ENCODE measurements at places on chromosomes 3 and 15. TPM values are rescaled to one million over a fixed set of nuclear protein-coding genes. Genes with fewer than 3 reads are reported as not detected.

- DNase-seq, result no peak
These were observed 38.0 kb upstream of the XCR1 start for GRCh38 chr3:46065294-46065705.

DNA sequence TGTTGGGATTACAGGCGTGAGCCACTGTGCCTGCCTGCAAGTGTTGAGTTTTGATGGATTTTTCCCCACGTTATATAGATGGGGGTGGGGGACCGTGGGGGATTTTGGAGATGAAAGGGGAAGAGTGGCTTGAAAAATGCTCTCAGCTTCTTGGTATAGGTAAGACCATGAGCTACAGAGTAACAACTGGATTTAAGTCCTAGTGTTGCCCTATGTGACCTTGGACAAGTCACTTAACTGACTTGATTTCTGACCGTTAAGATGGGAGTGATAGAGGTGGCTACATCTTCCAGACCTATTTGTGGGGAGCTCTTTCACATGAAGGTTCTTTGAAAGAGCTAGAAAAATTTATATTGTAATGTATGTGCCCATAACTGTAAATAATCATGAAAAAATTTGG is 13.3 kb downstream of the TRIM71 start:
- no peak for DNase-seq

DNA sequence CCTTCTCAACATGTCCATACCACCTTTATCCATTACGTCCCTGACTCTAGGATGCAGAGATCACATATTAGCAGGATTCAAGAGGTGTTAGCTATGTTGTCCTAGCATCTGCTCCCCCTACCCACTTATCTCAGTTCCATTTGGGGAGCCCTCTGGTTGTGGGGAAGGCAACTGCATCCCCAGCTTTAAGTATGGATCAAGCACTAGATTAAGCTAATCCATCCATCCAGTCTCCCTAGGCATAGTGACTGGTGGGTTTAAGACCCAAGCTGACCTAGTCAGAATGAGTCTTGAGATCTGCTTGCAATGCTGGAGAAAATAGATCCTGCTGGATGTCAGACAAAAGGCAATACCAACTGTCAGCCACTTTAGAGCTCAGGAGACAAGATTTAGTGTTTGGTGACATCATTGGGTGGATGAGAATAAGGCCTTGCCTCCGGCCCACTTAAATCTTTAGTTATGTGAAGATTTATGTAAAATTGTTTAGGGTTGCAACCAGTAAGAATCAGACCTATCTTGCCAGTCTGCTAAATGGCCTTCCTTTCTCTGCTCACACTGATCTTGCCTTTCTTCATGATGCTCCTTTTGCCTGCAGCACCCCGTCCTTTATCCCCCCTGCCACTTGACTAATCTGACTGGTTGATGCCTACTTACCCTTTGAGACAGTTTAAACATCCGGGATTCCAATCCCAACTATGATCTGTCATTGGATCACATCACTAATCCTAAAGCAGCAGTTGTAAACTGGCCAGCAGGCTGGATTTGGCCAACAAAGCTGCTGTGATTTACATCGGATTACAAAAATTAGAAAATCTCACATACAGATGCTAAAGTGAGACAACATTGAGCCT is 2.1 kb upstream of the ISY1 start:
- DNase-seq, result no peak

Gene RASL12
- 181 TPM for total RNA-seq

GRCh38 chr3:14000556-14000955 is 120.7 kb upstream of the WNT7A start:
- DNase-seq, result no peak

DNA sequence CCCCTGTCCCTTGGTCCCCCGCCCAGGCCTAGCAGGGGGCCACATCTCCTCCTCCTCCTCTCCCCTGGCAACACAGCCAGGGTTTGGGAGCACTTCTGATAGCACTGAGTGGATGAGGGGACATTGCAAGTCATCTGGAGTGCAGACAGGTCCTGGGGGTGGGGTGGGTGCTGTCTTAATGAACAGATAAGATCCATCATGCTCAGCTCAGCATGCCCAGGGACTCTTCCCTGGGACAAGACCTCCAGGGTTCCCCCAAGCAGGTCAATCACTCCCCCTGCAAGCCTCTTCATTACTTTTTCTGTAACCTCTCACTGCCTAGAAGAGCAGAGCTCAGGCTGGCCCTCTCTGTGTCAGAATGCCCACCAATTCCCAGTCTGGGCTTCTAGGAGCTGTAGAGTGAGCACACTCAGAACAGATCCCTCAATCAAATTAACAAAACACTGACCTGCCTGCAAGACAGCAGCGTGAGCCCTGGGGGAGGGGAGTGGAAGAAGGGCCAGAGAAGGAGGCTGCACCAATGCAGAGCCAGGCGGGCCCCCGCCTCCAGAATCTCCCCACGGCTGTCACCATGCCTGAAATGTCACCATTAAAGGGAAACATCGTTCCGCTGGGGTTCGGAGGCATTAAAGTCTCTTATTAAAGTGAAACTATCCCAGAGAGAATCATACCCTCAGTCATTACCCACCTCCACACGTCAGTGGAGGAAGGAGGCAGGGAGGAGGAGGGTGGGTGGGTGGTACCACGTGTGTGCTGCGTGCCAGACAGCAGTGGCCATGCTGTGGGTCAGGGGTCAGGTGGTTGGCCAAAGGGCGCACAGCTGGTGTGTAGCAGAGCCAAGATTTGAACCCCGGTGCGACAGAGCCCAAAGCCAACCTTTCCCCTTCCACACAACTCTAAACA is 114.7 kb upstream of the LINGO1 start:
- DNase-seq, result no peak

Gene LYZL4
- not detected for total RNA-seq

Gene C3orf85
- total RNA-seq, result not detected

GRCh38 chr3:194833114-194833910 is 147.6 kb downstream of the FAM43A start:
- no peak for DNase-seq

DNA sequence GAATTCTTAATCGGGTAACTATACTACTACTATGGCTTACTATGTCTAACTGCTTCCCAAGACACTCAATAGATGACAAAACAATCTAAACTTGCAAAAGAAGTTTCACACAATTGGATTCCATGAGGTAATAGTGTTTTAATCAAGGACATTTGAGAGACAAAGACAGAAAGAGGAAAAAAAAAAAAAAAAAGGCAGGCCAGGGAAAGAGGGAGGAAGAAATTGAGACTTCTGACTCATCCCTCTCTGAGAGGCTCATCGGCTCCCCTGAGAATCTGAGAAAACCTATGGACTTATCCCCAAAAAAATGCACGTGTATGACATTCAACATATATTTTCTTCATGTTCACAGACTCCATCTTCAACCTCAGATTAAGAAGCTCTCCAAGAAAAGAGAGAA is 61.0 kb downstream of the SCAPER start:
- DNase-seq, result no peak

- DNase-seq, result no peak
These were observed 34.9 kb upstream of the CPOX start for GRCh38 chr3:98628317-98628716.

- DNase-seq, result no peak
These were observed 116.0 kb downstream of the IGF1R start for GRCh38 chr15:98764291-98764690.

GRCh38 chr3:160556141-160556540 is 9.2 kb downstream of the KPNA4 start:
- no peak for DNase-seq

DNA sequence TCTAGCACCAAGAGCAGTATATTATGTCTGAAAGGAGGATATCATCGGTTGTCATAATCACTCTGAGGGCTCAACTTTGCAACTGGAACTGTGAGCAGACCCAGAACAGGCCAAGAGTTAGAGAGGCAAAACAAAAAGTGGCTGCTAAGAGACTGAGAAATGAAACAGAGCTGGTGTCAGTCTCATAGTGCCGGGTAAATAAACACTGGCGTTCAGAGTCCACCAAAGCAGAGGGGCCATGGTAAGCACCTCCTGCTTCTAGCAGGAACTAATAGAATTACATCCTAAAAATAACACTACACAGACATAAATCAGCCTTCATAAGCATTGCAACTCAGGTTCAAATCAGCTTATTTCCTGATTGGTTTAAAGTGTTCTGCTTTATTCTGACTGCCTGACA is 10.3 kb upstream of the IL12A start:
- DNase-seq, result no peak

DNA sequence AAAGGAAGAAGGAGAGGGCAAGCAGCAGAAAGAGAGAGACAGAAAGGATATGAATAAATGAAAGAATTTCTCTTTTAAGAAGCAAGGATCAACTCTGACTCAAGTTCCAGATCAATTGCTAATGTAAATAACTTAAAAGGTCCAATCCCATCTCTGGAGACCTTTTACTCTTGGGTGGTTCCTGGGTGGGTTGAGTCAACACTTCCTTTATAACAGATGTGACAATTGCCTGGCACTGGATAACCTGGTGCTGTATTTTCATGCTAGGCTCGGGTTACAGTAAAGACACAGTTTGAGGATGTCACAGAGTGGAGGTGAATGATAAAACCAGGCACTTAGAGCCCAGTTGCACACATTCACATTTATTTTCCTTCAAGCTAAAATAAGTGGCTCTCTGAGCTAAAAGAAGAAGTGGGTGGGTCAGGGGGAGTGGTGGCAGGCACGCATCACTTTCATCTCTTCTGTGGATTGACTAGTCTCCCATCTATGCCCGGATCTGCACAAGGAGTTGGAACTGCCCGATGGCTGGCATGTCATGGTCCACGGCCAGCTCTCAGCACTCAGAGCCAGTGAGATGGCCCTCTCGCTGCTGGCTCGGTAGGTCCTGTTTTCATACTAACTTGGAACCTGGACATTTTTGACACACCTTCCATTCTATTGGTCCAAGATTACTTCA is 465.8 kb downstream of the FOXP1 start:
- no peak for DNase-seq

Gene LMOD3
- total RNA-seq, result not detected

Gene LRRC2
- total RNA-seq, result 2.8 TPM

DNA sequence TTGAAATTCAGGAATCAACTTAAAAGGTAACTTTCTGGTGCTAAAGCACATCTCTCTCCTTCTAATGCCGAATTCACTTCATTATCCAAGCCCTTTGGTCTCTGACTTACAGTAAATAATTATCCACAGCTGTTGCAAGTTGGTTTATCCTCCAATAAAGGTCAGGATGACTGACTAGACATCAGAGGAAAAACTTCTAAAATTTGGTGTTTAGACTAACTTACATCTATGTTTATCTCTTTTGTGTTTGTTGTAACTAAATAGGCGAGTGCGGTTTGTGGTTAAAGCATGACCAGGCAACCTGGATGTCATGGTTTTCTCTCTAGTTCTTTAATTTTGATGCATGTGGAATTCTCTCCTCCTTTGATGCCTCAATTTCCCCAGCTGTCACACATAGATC is 237.4 kb upstream of the LRTM1 start:
- peak; percentile 73 for DNase-seq

- DNase-seq, result no peak
These were observed 52.0 kb downstream of the POLR2M start for GRCh38 chr15:57758560-57758959.

GRCh38 chr15:87121336-87121735 is 1041.7 kb downstream of the AGBL1 start:
- DNase-seq, result no peak

Gene TF
- not detected for total RNA-seq

Gene TRIM59
- total RNA-seq, result 119 TPM

DNA sequence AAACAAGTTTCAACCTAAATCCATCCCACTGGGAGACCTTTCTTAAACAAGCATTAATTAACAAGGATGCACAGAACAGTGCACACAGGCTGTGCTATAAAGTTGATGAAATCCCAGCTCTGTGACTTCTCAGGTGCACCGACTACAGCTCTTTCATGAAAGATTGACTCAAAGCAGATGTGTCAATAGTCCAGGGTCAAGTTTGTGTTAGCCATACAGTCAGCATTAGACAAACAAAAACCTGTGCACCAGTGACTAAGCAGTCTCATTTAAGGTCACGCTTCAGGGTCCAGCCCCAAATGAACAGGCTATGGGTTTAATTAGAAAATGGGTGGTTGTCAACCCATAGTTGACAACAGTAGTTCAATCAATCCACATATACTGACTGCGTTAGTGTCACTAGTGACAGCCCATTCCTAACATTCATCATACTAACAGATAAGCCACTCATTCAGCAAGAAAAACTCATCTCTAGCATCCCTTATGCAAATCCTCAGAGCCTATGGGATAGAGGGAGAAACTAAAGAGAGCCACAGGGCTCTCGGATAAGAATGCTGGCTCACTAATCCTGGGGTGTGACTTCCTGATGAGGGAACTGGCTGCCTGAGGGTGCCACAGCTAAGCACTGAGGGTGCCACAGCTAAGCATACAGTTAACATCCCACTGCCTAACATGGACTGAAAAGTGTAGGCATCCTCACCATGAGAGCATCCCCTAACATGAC is 84.1 kb downstream of the WNT5A start:
- DNase-seq, result no peak

Gene HPS3
- total RNA-seq, result 27.9 TPM

- no peak for DNase-seq
These were observed 19.5 kb downstream of the SENP2 start for GRCh38 chr3:185605566-185605965.

GRCh38 chr3:189355481-189356201 is 183.9 kb downstream of the TPRG1 start:
- peak; percentile 38 for DNase-seq

All from SJSA1 (cell line).